RCC 7860 (cell line): ENCODE measurements at places on chromosomes 3 and 15.

- DNase-seq = no peak
Measured at GRCh38 chr3:188520466-188520865, 366.5 kb downstream of the LPP start.

GRCh38 chr3:127678315-127678599, 5.5 kb downstream of the ABTB1 start:
- no peak for DNase-seq

DNA sequence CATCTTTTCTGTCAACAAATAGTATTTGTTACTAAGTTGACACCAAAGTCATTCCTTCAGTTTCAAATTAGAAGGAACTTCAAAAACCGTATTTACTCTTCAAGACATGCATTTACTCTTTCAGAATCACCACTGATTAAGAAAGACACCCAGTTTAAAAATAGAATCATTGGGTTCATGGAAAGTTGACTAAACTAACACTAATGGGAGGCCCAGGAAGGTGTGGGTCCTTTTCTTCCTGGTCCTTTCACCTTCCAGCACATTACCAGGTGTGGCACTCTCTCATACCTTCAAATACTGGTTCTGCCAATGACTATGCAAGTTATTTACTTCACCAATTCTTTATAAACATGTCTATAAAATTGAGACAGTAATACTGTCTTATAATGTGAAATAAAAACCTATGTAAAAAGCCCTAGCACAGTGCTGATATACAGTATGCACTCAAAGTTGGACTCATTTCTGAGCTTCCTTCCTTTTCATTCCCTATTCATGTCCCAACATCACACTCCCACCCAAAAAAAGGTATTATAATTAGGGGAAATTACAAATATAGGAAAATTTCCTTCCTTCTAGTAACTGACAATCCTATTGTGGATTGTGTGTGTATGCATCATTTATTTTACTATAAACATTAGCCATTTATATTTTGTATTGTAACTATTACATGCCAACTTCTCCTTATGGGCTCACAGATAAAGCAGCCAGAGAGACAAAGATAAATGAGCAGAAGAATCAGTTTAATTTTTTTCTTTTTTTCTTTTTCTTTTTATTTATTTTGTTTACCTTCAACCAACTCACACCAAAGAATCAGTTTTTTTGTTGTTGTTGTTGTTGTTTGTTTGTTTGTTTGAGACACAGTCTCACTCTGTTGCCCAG, 48.9 kb downstream of the LRRFIP2 start:
- DNase-seq = no peak

GRCh38 chr3:195307711-195308110, 36.8 kb upstream of the XXYLT1 start:
- DNase-seq = no peak

- no peak for DNase-seq
Measured at GRCh38 chr15:88834211-88834812, 31.1 kb downstream of the ACAN start.

GRCh38 chr3:31106912-31107311, 212.5 kb upstream of the GADL1 start:
- DNase-seq = no peak

GRCh38 chr3:140552898-140553297, 125.0 kb upstream of the TRIM42 start:
- DNase-seq = peak; percentile 37

GRCh38 chr3:72872183-72872582, 15.7 kb upstream of the GXYLT2 start:
- DNase-seq = no peak

DNA sequence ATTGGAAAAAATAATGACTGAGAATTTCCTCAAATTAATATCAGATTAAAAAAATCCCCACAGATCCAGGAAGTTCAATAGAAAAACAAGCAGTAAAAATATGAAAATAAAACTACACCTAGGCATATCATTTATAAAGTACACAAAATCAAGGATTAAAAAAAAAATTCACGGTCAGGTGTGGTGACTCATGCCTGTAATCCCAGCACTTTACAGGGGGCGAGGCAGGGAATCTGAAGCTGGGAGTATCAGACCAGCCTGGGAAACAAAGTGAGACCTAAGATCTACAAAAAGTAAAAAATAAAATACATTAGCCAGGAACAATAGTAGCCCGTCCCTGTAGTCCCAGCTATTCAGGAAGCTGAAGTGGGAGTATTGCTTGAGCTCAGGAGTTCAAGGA, 778.3 kb upstream of the ALCAM start:
- DNase-seq = no peak

DNA sequence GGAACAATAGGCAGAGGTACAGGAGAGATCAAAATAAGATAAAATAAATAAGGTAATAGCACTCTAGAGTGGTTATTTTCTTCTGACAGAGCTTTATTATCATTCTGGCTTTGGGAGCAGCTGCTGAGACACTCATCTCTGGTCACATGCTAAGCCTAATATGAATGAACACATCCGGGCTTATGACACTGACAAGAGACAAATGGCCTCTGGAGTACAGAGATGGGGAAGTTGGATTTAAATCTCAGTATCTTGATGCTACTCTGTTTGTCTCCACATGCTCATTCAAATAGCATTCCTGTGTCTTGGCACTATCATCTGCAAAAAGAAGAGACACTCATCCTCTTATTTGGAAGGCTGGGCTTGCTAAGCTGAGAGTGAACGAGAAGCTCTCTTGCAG, 55.6 kb downstream of the TMEM45A start:
- DNase-seq = no peak

GRCh38 chr3:169241991-169242707, 421.4 kb downstream of the MECOM start:
- no peak for DNase-seq

DNA sequence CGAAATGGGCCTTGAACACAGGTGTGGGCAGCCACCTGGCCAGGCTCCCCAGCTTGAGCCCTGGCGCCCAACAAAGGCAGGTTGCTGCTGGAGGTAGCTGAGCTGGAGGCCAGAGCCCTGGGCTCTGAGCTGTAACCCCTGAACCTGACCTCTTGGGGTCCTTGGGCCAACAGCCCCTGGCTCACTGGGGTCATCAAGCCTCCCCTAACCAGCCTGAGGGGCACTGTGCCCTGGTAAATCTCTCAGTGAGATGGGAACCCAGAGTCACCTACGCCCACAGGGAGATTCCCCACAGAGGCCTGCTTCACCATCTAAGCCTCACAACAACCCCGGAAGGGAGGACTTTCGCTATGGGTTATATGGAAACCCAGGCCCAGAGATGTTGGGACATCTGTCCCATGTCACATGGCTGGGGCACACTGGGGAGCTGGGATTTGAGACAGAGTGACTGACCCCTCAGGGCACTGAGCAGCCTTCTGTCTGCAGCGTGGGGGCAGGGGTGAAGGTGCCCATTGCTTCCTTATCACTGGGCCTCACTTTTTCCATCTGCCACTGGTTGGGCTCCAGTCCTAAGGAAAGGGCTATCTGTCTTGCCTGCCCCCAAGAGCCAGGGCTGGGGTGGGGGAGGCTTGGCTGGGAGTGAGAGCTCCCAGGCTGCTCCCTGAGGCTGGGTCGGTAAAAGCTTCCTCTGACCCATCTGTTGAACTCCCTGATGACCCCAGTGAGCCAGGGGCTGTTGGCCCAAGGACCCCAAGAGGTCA, 59.1 kb downstream of the IQSEC1 start:
- no peak for DNase-seq

DNA sequence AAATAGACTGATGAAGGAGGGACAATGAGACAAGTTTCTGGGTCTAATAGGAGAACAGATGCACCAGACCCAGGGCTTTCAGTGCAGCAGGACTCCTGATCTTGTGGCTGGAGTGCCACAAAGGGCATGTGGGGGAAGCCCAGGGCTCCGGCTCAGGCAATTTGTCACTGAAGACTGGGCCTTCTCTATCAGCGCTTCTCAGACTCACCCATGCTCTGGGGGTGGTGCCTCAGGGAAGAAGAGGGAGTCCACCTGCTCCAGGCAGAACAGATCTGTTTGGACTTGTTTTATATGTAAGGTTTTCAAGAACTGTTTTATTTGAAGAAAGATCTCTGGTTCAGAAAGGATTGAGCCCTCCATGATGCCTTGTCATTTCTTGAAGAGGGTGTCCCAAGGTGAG, 112.4 kb upstream of the TLE3 start:
- DNase-seq = no peak

- DNase-seq = no peak
Measured at GRCh38 chr3:144516026-144516425, 544.4 kb downstream of the DIPK2A start.
